Activated naive CD8-positive, alpha-beta T cell treated with anti-CD3 and anti-CD28 coated beads for 36 hours (primary cell): ENCODE measurements at places on chromosomes 16 and 17. TPM values are rescaled to one million over a fixed set of nuclear protein-coding genes. Genes with fewer than 3 reads are reported as not detected.

The EVPLL gene
- 0.39 TPM for total RNA-seq

The CDR2L gene
- total RNA-seq: 0.74 TPM

The KRT14 gene
- total RNA-seq: not detected

DNA sequence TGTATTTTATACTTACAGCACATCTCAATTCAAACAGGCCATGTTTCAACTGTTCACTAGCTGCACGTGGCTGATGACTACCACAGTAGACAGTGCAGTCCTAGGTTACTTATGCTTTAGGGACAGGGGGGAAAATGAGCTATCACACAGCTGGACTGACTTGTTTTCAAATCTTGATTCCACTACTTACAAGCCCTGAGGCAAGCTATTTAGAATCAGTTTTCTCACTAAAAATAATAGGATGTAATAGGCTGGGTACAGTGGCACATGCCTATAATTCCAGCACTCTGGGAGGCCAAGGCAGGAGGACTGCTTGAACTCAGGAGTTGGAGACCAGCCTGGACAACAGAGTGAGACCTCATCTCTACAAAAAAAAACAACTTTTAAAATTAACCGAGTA, 10.3 kb downstream of the GLG1 start:
- no peak for DNase-seq
- H3K4me3 ChIP-seq: no peak overlapping the region
- peaks cover 57% of the 10 kb centered on the region for H3K4me1 ChIP-seq
- peaks cover 47% of the 10 kb centered on the region for H3K36me3 ChIP-seq
- no peaks in the 10 kb centered on the region for H3K27me3 ChIP-seq

DNA sequence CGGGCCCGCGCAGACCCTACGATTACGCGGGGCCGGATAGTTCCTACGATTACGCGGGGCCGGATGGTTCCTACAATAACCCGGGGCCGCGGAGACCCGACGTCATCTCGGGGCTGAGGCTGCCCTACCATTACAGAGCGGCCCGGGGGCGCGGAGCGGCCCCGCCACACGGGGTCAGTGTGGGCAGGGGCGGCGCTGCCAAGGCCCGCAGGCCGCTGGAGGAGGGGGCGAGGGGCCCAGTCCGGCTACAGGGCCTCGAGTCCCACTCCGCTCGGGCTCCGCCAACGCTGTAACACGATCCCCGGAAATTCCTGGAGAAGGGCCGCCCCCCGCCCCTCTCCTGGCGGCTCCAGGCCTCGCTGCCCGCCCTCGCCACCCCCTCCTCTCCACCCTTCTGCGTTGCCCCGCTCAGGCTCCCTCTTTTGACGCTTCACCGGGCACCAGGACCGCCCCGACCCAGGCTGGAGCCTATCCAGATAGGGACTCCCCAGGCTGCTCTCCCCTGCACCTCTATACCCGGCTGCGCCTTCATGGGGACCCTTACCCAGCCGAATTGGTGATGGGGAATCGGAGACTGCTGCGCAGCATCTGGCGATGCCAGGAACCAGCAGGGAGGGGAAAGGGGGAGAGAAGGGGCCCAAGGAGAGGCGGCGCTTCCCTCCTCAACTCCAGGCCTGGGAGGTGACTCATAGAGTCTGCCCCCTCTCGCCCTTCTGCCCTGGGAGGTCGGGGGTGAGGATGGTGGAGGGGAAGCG, at the start of gene RAB34:
RAB34 (minus strand) TSS at position 291 of the 755 bp plus-strand sequence. CDS start 602 bp downstream, outside the sequence.
- H3K4me1 ChIP-seq: peaks cover 20% of the 10 kb centered on the region
- H3K4me3 ChIP-seq: peak within 1 kb of the TSS; percentile 62
- no peak for DNase-seq

GRCh38 chr17:43312011-43312410, 78.2 kb upstream of the RNU2-1 start:
- no peak overlapping the region for H3K4me3 ChIP-seq
- H3K36me3 ChIP-seq: peaks cover 5% of the 10 kb centered on the region
- H3K27me3 ChIP-seq: no peaks in the 10 kb centered on the region
- no peak overlapping the region for H3K27ac ChIP-seq

GRCh38 chr17:49748791-49749190, 15.1 kb downstream of the FAM117A start:
- peaks cover 74% of the 10 kb centered on the region for H3K4me1 ChIP-seq
- no peaks in the 10 kb centered on the region for H3K27me3 ChIP-seq
- peak; percentile 66 for DNase-seq
- H3K27ac ChIP-seq: peak overlapping the region; percentile 97

- no peaks in the 10 kb centered on the region for H3K27me3 ChIP-seq
- H3K4me3 ChIP-seq: peak overlapping the region; percentile 44
- no peak for DNase-seq
- peaks cover 77% of the 10 kb centered on the region for H3K4me1 ChIP-seq
Measured at GRCh38 chr17:39756380-39757079, 18.8 kb downstream of the GRB7 start.

DNA sequence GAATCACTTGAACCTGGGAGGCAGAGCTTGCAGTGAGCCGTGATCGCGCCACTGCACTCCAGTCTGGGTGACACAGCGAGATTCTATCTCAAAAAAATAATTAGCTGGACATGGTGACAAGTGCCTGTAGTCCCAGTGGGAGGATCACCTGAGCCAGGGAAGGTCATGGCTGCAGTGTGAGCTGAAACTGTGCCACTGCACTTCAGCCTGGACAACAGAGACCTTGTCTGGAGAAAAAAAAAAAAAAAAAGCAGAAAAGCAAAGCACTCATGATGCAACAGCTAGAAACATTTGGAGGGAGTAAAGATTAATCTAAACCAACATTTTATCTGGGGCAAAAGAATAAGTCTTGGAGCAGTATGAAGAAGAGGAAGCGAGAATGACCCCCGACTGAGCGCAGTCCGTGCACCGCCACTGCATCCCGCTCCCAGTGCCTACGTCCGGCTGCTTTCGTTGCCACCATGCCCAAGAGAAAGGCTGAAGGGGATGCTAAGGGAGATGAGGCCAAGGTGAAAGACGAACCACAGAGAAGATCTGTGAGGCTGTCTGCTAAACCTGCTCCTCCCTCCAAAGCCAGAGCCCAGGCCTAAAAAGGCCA, 8.2 kb downstream of the PRPSAP1 start:
- H3K36me3 ChIP-seq: peaks cover 9% of the 10 kb centered on the region
- H3K4me3 ChIP-seq: no peak overlapping the region
- no peaks in the 10 kb centered on the region for H3K4me1 ChIP-seq
- no peak overlapping the region for H3K27ac ChIP-seq

GRCh38 chr16:58236831-58237230, 38.9 kb upstream of the CSNK2A2 start:
- peaks cover 30% of the 10 kb centered on the region for H3K27me3 ChIP-seq
- H3K27ac ChIP-seq: no peak overlapping the region
- H3K4me3 ChIP-seq: no peak overlapping the region
- no peak for DNase-seq

- H3K27ac ChIP-seq: no peak overlapping the region
- peaks cover 20% of the 10 kb centered on the region for H3K36me3 ChIP-seq
- no peak for DNase-seq
- H3K4me1 ChIP-seq: peaks cover 10% of the 10 kb centered on the region
Measured at GRCh38 chr16:81374550-81374949, 59.8 kb downstream of the GAN start.

DNA sequence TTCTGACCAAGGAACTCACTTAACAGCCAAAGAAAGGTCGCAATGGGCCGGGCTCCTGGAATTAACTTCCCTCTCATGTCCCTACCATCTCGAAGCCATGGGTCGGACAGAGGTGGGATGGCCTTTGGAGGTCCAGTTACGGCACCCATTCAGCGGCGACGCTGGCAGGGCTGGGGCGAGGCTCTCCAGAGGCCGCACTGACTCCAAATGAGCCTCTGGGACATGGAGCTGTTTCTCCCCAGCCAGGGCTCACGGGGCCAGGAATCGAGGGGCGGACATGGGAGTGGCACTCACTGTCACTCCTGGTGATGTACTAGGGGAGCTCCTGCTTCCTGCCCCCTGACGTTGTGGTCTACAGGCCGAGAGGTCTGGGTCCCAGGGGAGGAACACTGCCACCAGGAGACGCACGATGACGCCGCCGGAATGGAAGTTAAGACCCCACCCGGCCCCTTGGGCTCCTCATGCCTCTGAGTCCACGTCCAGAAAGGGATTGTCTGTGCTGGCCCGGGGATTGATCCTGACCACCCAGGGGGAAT, 60.7 kb upstream of the METRNL start:
- no peaks in the 10 kb centered on the region for H3K27me3 ChIP-seq
- H3K36me3 ChIP-seq: peaks cover 3% of the 10 kb centered on the region
- H3K4me1 ChIP-seq: peaks cover 4% of the 10 kb centered on the region
- H3K4me3 ChIP-seq: no peak overlapping the region

- H3K4me3 ChIP-seq: no peak overlapping the region
- H3K27me3 ChIP-seq: peaks cover 57% of the 10 kb centered on the region
- DNase-seq: no peak
- no peaks in the 10 kb centered on the region for H3K36me3 ChIP-seq
Measured at GRCh38 chr17:6352016-6352415, 82.9 kb downstream of the AIPL1 start.
